ENCODE measurements at places on chromosomes 11 and 22.

DNA sequence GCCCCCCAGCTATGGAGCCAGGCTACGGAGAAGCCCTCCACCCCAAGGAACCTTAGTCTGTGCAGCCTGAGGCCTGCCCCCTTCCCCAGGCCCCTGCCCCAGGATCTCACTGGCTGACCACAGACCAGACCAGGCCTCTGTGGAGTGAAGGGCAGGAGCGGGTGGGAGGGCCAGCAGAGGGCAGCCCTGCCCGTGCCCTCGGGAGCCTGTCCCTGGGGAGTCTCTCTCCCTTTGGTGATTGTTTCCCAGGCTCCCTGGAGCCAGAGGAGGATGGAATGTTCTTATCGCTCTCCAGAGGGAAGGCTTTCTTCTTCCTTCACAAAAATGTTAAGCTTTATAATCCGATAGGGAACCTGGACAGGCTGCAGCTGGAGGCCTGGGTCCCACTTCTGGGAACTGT lies 455.3 kb downstream of the SOX6 start:
- no peak for DNase-seq

GRCh38 chr11:531919-532526 lies 3.4 kb downstream of the HRAS start:
- DNase-seq = no peak

DNA sequence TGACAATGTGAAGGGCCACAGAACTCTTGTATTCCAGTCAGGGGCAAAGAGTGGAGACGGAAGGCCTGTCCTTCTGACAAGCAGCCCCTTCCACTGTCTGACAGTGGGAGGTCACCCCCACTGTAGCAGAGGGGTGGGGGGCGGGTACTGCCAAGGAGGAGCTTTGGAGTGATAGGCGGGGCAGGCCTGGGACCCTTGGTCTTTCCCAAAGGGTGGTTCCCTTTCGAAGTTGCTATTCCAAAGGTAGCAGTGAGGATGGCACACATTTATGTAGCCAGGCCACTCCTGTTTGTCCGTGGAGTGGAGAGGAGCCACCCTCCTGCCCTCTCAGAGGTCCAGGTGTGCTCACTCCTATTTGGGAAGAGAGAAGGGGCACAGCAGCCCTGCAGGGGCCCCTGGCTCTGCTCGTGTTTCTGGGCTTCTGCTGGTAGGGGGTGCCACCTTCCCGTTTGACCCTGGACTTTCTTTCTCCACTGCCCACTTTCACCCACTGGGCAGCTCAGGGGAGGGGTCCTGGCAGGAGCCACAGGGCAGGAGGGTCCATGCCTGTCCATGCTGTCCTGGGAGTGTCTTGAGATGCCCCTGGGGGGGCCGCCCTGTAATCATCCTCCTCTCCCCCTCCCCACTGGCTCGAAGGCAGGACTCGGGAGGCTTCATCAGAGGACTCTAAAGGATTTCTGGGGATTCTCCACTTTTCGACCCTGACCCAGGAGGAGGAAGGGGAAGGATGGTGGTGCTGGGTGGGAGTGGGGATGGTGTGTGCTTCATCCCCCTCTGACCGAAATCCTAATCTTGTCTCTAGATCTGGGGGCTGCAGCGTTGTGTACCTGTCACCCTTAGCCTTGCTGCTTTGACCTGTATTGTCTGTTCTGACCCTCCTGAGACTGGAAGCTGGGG lies 994 bp downstream of the TAGLN start:
- no peak for DNase-seq

DNA sequence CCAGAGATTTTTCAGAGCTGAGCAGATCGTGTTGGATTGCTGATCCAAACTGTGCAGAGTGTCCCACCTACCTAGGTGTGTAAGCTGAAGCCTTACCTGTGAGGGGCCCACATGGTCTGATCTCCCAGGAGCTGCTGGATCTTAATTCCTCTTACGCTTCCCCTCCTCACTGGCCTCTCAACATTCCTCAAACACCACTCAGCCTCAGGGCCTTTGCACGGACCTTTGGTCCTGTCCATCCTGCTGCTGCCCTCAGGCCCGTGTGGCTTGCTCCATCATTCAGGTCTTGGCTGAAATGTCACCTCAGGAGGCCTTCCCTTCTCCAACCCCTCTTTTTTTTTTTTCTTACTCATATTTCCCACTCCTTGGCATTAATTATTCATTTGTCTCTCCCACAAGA lies 21.1 kb upstream of the RAB1B start:
- DNase-seq = no peak
